Stimulated activated CD4-positive, alpha-beta T cell treated with anti-CD3 and anti-CD28 coated beads, Interleukin-2, amount 100 ng/mL, for 48 hours (primary cell): ENCODE measurements at places on chromosomes 4 and X.

- no peak for DNase-seq
Measured at GRCh38 chr4:14165222-14165920, 537.8 kb upstream of the BOD1L1 start.

- no peak for DNase-seq
Measured at GRCh38 chrX:123202523-123202922, 18.4 kb downstream of the GRIA3 start.

DNA sequence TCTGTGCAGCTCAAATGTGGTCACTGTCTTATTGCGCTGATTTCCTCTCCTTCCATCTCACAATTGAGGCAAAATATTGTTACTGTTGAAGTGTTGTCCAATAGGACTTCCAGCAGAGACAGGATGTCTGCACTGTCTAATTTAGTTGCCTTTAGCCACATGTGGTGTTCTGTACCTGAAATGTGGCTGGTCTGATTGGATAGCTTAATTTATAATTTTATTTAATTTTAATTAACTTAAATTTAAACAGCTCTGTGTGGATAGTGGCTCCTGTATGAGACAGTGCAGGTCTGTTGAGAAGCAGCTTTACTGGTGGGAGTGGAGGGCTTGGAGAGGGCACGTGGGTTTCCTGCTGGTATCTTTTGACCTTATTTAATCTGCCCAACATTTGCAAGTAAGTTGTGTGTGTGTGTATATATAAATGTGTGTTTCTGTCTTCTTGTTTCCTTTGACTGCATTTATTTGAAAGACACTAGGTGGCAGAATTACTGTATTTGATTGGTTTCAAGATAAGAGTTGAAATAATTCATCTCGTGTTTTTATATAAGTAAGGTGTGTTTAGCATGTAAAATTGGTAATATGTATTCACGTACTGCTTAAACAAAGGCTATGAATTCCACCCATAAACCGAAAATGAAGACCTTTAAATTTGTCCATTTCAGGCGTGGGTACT, 55.3 kb upstream of the MSANTD1 start:
- no peak for DNase-seq

- peak; percentile 94 for DNase-seq
Measured at GRCh38 chr4:185471235-185472102, at the start of gene CCDC110. Gene CCDC110 (minus strand): TSS chr4:185471733. CDS start chr4:185471683, 50 bp downstream.

DNA sequence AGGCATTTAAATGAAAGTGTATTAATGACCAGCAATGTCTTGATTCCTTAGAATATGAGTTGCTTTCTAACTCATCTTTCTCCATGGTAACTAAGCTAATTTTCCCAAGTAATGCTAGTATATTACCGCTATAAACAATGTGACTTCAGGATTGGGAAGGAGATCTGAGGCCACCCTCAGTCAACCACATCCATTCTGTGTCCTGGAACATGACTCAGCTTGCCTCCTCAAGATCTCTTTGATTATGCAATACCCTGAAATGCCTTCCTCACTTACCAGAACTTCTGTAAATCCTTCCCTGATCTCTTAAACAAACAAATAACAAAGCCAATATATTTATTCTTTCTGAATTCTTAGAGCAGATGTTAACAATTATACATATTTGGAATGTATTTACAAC, 1495.5 kb downstream of the PCDH18 start:
- no peak for DNase-seq

DNA sequence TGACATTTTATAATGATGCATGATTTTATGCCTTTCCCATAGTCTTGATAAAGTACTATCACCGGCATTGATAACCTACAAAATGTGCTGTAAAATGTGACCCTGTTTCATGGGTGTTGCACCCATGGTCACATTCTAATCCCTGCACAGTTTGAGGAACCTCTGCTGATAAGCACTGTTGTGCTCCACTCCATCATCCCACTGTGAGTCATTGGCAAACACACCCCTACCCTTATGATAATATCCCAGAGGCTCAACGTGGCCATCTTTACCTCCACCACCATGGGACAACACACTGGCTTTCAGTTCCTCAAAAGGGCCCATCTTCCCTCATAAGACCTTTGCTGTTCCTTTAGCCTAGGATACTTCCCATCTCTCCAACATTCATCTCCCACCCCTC, 32.0 kb upstream of the SGMS2 start:
- no peak for DNase-seq

DNA sequence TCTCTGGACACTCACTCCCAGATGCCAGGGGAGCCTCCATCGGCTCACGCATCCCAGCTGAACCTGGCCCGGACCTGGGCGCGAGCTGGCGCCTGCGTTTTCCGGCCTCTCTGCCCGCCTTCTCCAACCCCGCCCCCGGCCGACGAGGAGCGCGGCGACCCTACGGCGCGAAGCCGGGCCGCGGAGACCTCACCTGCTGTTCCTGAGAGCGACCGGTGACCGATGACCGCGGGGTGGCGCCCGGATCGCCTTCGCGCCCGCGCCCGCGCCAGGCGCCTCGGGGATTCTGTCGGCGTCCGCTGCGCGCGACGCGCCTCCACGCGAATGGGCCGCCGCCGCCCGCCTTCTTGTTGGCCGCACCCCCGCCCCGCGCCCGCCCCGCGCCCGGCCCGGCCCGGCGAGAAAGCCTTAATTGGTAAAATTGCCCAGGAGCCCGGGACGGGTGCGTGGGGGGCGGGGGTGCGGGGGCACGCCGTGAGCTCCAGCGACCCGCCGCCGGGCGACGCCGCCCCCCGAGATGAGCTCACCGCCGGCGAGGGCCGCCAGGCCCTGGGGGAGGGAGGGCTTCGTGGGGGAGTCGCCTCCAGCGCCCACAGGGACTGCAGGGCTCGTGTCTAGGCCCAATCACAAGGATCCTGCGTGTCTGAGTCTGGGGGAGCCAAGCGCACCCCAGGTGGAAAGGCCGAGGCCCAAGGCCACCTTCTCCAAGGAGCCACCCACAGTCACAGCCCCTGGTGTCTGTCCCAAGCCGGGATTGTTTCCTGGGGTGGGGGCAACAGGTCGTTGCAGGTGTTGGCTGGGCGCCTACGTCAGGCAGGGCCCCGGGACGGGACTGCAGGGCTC, at the start of gene FLNA:
Gene FLNA (minus strand): TSS at position 322 of the 843 bp plus-strand sequence. CDS start 3,389 bp downstream, outside the sequence.
- no peak for DNase-seq

- no peak for DNase-seq
Measured at GRCh38 chr4:178356725-178357124, 914.5 kb upstream of the AGA start.

DNA sequence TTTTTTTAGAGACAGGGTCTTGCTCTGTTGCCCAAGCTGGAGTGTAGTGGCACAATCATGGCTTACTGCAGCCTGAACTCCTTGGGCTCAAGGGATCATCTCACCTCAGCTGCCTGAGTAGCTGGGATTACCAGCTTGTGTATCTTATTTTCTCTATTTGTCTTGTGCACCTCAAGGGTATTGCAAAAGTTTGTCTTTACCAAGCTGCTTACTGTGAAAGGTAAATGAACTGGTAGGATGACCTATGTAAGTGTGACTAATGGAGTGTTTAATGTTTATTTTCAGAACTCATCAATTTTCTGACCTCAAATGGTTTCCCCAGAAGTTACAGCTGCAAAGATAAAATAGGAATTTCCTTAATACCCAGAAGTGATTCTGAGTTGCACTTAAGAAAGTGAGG, 5.3 kb upstream of the FGA start:
- no peak for DNase-seq

- no peak for DNase-seq
Measured at GRCh38 chrX:7889680-7890079, 37.5 kb downstream of the PNPLA4 start.

- DNase-seq: no peak
Measured at GRCh38 chr4:89347363-89348025, 39.9 kb upstream of the GPRIN3 start.

DNA sequence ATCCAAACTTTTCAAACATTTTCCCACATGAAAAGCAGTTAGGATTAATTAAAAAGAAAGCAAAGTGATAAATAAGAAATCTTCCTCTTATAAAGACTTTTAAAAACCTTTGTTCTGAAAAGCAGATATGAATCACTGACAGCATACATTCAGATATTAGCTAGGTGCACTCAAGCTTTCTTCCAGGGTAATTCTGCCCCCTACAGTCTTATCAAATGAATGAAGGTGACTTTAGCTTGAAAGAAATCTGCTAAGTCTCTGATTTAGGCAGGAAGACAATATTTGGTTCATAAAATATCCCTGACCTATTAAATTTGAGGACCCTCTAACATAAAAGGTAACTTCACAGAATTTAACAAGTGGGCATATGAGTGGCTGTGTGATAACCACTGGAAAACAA, 209.1 kb upstream of the FAM47A start:
- no peak for DNase-seq

GRCh38 chr4:122053186-122053585, 98.9 kb upstream of the BLTP1 start:
- no peak for DNase-seq

- DNase-seq: no peak
Measured at GRCh38 chr4:24632011-24632410, 47.7 kb upstream of the DHX15 start.

DNA sequence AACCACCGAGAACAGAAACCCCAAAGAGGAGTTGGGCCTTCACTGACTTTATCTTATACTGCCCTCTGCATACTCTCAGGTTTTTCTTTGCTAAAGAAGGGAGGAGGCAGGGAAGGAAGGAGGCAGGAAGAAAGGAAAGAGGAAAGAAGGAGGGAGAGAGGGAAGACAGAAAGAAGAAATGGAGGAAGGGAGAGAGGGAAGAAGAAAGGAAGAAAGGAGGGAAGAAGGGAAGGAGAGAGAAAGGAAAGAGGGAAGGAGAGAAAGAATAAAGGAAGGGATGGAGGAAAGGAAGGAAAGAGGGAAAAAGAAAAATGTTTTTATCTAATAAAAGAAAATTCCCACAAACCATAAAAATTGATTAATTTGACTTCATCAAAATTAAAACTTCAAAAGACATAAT, 294.6 kb downstream of the PTTG2 start:
- DNase-seq: no peak

- DNase-seq: no peak
Measured at GRCh38 chr4:105644257-105644656, 64.2 kb downstream of the INTS12 start.

DNA sequence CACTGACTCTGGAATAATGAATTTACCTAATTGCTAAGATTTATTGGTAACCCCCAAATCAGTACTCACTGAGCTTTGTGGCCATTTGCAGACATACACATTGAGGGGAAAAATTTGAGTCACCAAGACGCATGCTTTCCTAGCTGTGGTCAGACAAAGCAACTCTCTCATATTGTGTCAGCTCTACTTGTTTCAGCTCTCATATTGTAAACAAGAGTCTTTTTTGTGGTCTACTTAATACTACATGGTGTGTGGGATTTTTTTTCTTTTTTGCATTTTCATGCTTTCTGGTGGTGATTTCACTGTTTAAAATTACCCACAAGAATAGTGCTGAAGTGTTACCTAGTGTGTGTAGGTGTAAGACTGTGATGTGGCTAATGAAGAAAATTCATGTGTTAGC, 428.2 kb upstream of the GALNT7 start:
- DNase-seq: no peak

DNA sequence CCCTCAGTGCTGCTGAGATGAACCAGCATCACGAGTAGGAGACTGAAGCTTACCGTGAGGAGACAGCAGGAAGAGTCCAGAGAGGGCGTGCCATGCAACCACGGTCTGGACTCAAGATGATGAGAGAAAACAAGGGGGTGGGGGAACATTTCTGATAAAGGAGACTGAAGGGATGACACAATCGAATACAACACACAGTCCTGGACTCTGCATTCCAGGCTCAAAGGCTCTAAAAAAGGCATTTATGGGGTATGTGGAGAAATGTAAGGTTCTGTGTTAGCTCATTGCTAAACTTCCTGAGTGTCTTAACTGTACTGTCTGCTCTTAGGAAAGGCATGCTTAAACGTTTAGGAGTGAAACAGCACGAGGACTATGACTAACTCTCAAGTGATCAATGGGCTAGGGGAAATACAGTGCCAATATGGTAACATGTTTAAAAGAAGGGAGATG, 20.6 kb upstream of the IRAK1 start:
- no peak for DNase-seq

DNA sequence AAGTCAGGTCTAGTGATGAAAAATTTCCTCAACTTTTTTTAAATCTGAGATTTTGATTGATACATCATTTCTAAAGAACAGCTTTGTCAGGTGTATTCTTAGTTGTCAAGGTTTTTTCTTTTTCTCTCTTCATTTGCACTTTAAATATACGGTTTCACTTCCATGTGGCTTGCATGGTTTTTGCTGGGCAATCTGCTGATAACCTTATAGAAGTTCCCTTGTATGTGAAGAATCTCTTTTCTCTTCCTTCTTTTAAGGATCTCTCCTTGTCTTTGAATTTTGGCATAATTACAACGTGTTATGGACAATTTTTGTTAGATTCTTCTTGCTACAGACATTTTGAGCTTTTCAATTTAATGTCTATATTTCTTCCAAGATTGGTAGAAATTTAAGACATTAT, 76.4 kb downstream of the ZNF721 start:
- DNase-seq: no peak

- no peak for DNase-seq
Measured at GRCh38 chr4:95250544-95251137, 298.1 kb downstream of the UNC5C start.

DNA sequence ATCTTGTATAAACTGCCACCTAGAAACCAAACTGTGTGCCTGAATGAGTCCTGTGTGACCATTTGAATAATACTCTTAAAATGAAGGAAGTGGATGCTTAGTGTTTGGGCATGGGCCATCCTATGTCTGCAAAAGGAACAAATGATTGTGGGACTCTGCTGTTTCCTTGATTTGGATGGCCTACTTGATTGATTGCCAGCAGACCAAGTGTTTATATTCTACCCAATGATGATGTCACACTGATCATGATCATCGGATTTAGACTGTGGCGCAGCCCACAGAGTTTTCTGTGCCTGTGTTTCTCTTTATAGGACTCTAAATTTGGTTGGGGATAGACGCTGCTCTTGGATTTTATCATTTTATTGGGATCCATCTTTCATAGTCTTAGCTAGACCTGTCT, 4.4 kb downstream of the SEPTIN11 start:
- no peak for DNase-seq

GRCh38 chr4:21450331-21450730, 498.2 kb downstream of the KCNIP4 start:
- DNase-seq: no peak

- DNase-seq: no peak
Measured at GRCh38 chr4:90142081-90142480, 14.9 kb downstream of the CCSER1 start.
